ENCODE measurements at places on chromosomes 16 and 17.
A peak's percentile ranks its signal among the peaks of the same experiment; 100 is the strongest.

DNA sequence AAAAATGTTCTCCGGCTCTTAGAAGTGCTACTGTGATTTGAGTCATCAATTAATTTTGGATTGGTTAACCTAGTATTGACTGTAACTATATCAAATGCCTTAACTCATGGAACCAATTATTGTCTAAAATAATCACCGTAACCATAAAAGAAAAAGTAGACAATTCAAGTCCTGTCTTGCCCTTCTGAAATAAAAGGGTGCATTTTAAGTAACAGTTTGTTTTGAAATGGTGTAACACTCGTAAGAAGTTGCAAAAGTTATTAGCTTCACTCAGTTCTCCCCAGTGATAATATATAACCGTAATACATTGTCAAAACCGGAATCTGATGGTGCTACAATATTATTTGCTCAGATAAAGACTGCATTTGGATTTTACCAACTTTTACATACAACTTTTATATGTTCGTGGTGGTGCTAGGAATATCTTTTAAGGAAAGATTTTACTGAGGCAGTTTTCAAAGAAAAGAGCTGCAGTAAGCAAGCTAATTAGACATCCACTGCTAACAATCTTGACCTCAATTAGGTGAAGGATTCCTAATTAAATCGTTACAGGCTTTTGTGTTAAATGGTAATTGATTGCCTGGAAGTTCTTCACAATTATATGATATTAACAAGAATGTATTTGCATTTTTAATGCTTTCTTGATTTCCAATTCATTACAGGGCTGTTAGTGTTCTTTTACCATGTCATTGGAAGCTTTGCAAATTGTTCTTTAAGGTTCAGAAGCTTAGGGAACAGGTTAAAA, 413.1 kb upstream of the MON1B start:
- DNase-seq, result no peak

- no peak for DNase-seq
Measured at GRCh38 chr16:76204249-76204648, 73.0 kb upstream of the CNTNAP4 start.

- DNase-seq, result no peak
Measured at GRCh38 chr17:76004750-76005262, 4.2 kb downstream of the CDK3 start.

GRCh38 chr17:27654136-27654535, 23.1 kb downstream of the LGALS9 start:
- no peak for DNase-seq

GRCh38 chr16:57977418-57978069, 6.6 kb upstream of the CNGB1 start:
- no peak for DNase-seq

DNA sequence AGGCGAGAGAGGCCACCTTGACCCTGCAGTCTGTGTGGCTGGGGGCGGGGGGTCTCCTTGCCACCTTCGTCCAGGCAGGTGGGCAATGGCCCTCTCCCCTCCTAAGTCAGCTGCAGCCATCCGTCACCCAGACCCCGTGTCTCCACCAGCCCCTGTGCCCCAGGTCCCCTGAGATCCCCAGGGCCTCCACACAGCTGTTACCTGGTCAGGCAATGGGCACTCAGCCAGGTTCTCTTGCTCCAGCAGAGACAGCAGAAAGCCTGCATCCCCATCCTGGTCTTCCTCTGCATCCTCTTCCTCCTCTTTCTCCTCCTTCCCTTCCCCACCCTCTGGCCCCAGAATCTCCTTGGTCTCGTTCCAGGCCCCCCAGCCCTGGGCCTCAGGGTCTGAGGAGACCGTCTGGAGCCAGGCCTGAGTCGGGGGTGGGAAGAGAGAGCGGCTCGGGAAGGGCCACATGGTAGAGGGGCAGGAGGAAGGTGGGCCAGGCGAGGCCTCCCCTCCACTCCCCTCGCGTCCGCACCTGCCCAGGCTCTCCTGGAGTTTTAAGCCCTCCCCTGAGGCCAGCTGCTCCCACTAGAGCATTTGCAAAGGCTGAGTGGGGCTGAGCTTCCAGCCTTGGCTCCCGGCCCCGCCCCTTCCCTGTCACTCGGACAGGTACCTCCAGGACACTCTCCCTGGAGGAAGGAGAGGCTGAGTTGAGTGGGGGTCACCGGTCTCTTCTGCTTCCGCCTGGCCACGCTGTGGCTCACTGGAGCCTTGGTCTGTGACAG, at the start of gene PABPN1L:
PABPN1L (minus strand) TSS at position 510 of the 770 bp plus-strand sequence; CDS start at position 456, 54 bp downstream.
- DNase-seq, result no peak

DNA sequence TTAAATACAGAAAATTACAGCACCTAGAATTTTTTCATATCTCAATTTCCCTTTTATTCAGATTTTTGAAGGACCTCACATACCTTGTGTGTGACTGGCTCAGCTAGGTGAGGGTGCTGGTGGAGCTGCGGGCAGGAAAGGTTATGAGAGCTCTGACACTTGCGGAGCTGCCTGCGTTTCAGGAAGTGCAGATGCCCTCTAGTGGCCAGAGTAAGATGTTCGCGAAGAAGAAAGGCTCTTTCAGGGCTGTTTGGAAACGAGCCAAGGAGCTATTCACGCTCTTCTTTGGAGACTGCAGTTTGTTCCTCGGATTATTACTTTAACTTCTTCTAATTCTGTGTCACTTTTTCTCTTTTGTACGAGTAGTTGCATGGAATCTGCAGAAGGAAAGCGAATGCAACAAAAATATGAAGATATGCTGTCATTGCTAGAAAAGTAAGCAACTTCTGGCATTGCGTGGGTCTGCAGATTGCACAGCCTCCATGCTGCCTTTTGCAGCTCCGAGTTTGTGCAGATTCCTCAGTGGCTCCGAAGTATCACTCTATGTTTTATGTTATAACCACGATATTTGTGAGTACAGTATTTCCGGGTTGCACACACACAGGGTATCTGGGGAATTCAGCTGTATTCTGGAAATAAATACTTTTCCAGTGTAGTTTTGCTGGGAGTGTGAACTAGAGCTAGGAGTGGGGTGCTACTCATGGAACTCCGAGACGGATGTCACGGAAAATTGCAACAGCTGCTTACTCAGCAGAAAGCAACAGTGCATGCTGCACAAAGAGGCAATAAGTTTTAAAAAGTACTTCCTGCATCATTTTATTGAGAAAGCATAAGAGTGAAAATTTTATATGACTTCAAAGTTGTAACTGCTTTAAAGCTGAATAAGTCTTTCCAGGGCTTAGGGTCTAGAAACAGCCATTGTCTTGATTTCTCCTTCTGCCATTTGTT, 46.3 kb downstream of the DNAH9 start:
- DNase-seq, result peak; percentile 68

- peak; percentile 91 for DNase-seq
Measured at GRCh38 chr17:59105852-59106462, 723 bp downstream of the TRIM37 start.

- DNase-seq, result no peak
Measured at GRCh38 chr17:27804113-27804512, 3.8 kb upstream of the NOS2 start.

DNA sequence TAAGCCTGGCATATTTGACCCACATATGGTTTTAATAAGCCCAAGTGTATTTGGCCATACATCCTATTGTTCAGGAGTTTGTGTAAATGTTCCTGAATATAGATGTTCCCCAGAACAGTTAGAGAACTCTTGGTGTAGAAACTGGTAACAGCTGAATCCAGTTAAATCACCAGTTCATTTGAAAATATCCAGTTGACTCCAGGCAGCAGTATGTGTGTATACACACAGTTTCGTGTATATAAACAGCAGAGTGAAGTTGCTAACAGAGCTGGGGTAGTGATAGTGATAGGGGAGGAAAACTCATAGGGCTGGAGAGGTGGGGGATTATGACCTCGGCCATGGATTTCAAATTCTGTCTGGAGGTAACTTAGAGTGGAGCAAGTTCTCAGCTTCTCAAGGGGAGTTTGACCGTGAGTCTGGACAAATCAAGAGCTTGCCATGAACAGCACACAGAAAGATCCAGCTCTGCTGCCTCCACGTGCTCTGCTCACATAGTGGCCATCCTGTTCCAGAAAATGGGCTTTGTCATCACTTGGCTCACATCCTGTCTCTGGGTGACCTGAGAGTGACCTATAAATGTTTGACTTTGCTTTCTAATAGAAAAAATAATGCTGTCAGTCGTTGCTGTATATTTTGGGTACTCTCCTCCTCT, 30.6 kb upstream of the MMD start:
- DNase-seq, result no peak

DNA sequence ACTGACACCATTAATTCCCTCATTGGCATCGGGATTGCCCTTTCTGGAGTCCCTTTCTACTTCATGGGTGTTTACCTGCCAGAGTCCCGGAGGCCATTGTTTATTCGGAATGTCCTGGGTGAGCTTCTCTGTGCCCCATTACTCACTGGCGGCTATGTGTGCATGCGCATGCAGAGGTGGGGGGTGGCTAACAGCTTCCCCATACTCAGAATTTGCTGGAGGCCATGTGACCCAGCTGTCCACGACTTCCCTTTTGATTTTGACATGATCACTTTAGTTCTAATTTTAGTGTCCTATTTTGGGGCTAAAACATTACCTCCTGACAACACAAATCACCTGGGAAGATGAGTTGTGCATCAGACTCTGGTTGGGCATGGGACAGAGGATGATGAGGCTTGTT, 14.1 kb downstream of the SLC7A6OS start:
- DNase-seq, result no peak

DNA sequence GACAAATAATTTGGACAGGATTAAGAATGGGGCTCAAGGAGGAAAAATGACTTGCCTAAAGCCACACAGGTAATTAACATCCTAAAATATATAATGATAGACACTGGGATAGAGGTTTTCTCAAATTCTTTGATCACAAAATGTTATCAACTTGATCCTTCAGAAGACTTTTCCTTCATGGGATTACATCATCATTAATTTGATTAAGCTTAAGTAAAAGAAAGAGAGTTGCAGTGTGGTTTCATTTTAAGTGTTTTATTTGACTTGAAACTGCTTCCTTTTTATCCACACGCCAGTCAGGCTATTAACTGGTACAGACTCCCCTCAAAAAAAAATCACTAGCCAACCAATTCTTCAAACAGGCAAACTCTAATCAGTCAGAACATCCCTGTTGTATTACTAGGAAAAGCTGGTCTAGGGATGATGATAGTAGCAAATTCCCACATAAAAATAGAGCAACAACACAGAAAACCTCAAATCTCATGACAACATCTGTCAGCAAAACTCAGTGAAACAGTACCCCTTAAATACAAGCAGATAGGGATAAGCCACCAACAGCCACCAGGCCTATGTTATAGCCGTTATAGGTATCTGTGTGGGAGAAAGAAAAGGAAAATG, 32.5 kb downstream of the AKAP10 start:
- DNase-seq, result no peak

- DNase-seq, result no peak
Measured at GRCh38 chr16:19380328-19380727, 37.4 kb upstream of the TMC5 start.

DNA sequence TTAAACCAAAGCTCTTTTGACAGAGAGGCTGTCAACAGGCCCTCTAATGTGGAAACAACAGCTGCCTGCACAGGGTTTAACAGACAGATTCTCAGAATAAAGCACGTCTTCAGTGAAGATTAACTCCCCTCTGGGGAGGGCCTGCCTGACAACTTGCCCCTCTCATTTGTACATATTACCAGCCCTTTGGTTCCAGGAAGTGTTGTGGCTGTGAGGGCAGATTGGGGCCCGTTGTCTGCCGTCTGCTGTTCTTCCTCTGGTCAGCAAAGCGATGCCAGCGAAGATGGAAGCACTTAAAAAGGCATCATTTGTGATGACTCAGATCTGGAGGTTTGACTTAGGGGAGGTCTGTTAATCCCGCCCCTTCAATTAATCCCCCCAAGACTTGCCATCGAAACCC, 177.0 kb upstream of the IRX6 start:
- no peak for DNase-seq
